ENCODE measurements at places on chromosomes 6 and 20. TPM values are rescaled to one million over a fixed set of nuclear protein-coding genes. Genes with fewer than 3 reads are reported as not detected.

- no peak for DNase-seq
Observed at GRCh38 chr20:62138912-62139311, 4.3 kb downstream of the PSMA7 start.

Gene IYD
- total RNA-seq = not detected

Gene MOXD1
- not detected for total RNA-seq

Gene NPBWR2
- total RNA-seq = not detected

DNA sequence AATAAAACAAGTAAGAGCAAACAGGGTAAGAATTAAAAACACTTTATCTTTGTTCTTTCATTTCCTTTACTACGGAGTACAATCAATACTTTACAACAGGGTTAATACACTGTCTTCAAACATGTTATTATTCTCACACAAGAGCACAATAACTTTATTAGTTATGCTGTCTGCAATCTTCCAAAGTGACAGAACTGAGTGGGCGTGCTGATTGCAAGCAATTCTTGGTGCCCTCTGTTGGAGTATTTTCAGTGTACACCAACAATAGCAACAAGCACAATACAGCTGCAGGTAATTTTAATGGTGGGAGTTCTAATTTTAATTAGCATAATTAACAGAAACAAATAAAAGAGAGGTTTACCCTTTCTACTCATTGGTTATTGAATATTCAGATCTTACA, 33.9 kb upstream of the PTPRK start:
- no peak for DNase-seq

- DNase-seq = peak; percentile 57
Observed at GRCh38 chr6:42387336-42387735, 64.4 kb downstream of the TRERF1 start.

DNA sequence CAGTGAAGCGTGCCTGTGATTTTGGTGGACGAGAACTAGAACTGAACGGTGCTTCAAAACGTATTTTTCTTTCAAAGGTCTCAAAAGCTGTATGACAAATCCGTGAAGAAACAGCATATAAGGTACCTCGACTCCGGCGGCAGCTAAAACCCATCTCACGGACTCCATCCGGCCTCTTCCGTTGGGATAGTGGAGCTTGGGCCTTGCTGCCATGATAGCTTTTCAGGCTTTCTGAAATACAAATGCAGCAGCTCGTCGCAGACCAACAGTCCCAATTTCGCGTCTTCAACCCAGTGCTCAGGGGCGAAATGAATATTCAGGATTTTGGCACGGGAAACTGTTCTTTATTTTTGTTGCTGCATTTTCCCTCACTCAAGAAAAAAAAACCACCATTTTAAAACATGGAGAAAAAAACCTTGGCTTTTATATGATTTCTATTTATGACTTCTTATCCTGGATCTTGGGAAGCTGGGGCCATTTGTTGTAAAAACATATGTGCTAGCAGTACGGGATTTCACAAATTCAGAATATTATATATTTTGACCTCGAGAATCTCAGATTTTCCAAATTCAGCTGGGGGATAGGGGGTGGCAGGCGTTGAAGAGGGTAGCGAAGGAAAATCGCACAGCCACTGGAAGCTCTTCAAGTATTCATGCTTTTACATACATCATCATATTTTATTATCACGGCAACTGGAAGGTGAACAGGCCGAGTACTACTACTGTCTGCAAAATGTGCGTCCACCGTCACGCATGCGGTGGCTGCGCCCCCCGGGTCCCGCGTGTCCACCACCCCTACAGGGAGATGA, 849 bp downstream of the GSTA4 start:
- no peak for DNase-seq

DNA sequence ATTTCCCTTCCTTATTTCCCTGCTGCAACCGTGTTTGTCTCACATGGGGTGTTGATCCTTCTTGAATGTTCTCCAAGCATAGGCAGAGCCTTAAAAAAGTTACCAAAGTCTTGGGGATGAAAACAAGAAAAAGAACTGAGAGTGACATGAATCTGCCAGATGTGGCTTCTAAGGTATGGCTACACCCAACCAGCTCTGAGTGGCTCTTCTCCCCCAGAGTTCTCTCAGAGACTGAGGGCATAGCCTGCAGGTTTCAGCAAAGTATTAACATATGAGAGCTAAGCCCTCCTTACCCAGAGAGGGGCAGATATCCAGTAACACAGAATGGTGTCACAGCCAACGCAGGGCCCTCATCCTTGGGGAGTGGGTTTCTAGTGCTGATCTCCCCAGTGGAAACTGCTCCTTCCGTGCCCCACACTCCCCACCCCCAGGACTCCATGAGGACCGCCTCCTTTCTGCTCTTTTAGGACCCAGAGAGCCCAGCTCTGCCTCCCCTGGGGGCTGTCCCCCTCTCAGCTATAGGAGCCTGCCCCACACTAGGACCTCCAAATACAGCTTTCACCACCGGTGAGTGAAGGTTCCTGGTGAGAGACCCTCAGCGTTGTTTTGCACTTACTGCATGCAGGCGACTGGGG, 23.3 kb upstream of the SGK2 start:
- DNase-seq = no peak

GRCh38 chr20:34892671-34893070, 16.3 kb downstream of the ACSS2 start:
- DNase-seq = no peak

GRCh38 chr6:52582446-52582845, 5.6 kb upstream of the TRAM2 start:
- no peak for DNase-seq

Gene PHF20
- 46.0 TPM for total RNA-seq

GRCh38 chr20:54290636-54291035, 82.7 kb downstream of the PFDN4 start:
- no peak for DNase-seq

Gene ATP9A
- 0.12 TPM for total RNA-seq

DNA sequence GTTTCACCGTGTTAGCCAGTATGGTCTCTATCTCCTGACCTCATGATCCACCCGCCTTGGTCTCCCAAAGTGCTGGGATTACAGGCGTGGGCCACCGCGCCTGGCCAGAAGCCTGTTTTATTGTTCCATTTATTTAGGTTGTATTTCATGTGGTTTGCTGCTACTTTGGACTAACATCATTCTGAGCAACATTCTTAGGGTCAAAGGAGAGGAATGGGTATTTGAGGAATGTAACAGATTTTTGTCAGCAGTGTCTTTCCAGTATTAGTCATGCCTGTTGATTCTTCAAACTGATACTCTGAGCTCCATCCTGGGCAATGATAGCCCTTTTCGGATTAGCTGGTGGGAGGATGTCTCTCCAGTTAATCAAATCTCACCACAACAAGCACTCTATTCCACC, 213.0 kb upstream of the CITED2 start:
- no peak for DNase-seq

Gene COL19A1
- not detected for total RNA-seq

Gene RBM24
- total RNA-seq = not detected

GRCh38 chr6:160041608-160042007, 72.7 kb downstream of the IGF2R start:
- DNase-seq = no peak

GRCh38 chr20:62928246-62928939, 2.1 kb upstream of the DIDO1 start:
- DNase-seq = no peak

GRCh38 chr6:149545258-149545753, 537 bp downstream of the PPIL4 start:
- DNase-seq = peak; percentile 75

Gene TMEM74B
- total RNA-seq = 0.17 TPM

DNA sequence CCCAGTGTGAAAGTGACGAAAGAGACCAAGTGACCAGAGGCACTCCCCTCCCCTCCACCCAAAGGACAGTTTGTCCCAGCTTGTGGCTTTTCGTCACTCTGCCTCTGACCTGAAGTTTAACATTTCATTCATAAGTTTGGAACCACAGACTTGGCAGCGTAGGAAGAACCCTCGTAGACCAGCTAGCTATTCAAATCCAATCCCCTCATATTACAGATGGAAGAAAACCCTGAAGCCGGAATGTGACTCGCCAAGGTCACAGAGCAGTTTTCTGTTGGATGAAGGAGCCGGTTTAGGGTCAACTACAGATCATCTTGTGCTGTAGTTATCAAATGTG, 3.9 kb upstream of the SYS1 start:
- DNase-seq = no peak

Gene CST5
- total RNA-seq = not detected

DNA sequence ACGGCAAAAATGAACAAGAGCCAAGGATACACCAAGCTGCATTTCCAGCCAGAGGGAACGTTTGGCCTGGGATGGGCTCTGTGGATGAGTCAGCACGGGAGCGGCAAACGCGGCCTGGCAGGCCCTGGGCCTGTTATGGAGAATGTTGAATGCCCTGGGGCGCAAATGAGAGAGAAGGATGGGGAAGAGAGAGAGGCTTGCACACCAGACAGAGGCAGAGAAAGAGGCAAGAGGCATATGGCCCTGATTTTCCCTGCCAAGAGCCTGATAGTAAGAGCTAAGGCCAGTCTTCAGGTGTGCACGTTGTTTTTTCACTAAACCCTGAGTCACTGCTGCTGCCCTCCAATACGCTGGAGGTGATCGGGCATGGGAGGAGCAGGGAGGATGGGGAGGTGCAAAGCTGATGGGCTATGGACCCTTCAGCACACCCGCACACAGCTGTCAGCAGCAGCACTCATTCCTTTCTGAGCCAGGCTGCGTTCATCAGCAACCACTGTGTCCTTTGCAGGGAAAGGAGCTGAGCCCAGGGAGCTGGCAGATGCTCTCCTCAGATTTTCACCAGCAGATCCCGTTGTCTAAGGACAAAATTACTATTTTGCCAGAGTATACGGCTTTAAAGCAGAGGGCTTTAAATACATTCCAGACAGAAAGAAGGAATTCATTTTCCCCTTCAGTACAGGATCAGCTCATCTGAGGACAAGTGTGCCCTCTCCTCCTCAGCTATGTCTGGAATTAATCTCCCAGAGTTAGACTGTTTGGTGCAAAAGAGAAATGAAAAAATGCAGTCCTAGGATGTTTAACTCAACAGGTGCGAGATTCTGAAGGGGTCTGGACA, 61.7 kb upstream of the SLC22A23 start:
- no peak for DNase-seq

DNA sequence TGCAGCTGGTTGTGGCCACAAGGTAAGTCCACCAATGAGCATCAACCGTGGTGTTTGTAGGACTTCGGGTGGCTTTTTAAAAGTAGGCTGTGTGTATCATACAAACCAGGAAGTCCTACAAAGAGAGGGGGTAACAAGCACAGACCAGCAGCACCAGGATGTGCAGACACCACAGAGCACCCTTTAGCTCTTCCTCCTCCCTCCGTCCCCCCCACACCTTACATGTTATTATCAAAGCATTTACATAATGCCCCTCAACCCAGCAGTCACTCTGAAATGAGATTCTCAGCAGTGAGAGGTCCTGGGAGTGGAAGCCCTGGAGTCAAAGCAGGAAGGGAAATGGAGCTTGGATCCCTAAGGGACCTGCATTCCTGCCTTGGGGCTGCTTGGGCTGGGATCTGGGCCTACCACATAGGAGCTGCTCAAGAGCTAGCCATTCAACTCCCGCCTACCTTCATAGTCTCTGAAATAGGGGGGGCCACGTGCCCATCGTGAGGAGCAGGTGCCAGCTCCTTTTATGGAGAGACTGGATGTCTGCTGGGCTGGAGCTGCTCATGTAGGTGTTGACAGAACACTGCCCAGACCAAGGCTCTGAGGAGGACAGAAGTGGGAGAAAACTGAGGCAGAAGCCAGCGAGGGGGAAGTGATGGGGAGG, 90.6 kb downstream of the PSMB1 start:
- DNase-seq = no peak

GRCh38 chr6:36873612-36874442, 776 bp downstream of the PPIL1 start:
- peak; percentile 52 for DNase-seq

Gene LY6G6D
- not detected for total RNA-seq

Gene ECT2L
- total RNA-seq = not detected

DNA sequence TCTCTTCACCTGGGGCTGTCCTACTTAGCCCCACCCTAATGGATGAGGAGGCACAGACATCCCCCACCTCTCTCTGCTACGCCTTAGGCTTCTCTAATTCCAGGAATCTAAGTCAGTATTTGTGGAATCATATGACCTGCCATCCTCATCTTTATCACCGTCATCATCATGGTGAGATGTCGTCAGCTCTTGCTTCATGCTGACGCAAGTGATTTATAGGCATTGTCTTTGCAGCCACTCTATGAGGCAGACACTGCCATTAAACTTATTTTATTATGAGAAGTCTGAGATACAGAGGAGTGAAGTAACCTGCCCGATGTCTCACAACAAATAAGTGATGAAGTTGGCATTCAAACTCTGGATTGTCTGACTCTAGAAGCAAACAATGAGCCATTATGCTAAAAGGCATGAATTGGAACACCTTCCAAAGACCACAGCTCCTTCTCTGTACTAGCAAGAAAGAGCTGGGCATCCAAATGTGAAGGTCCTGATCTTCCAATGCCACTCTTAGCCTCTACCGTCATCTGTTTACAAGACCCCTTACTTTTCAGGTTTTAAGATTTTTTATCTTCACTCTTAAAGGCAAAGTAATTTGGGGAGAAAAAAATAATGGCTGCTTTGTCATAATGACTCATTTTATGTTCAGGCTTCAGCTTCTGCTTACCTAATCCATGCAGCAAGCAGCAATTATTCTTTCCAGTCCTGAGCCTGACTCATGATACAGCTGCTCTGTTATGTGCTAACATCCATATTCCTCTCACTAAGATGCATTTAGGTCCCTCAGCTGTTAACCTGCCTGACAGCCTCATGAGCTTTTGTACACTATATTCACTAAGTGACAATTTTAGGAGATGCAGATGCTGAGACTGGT, 113.7 kb upstream of the BCLAF1 start:
- DNase-seq = no peak

DNA sequence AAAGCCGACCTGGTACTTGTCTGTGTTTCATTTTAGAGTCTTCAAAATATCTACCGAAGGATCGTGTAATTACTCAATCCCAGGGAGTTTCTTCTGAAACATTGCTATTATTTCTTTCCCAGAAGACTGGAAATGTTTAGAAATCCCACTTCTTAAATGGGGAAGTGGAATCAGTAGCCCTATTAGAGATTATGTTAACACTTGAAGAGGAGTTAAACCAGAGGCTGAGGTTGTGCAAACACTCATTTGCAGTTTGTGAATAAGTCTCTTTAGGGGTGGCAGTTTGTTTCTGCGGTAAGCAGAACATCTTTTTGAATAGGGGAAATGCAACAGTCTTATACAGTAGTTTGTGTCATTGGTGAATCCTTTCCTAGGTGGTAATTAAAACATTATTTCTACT, 21.3 kb downstream of the DSP start:
- no peak for DNase-seq

- DNase-seq = no peak
Observed at GRCh38 chr6:15987569-15987968, 141.3 kb upstream of the MYLIP start.

Gene DCBLD1
- 1.4 TPM for total RNA-seq

GRCh38 chr20:8115436-8115835, 16.6 kb upstream of the PLCB1 start:
- no peak for DNase-seq

DNA sequence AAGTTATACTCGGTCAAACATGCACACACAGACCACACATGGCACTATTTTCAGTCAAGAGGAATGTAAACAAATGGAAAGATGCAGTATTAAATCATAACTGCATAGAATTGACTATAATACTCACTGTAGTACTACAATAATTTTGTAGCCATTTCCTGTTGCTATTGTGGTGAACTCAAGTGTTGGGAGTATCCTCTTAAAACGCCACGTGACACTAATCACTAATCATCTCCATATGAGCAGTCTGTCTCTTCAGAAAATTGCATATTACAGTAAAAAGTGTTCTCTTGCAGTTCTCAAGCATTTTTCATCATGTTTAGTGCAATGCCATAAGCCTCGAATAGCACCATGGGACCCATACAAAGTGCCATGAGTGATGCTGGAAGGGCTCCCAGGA, 258.7 kb upstream of the ID4 start:
- DNase-seq = no peak

Gene PXMP4
- total RNA-seq = 9.5 TPM

Gene KIFC1
- total RNA-seq = 107 TPM
